ENCODE measurements at places on chromosomes 3 and 15. TPM values are rescaled to one million over a fixed set of nuclear protein-coding genes. Genes with fewer than 3 reads are reported as not detected.

- no peak for DNase-seq
Measured at GRCh38 chr3:2851361-2851760, 258.8 kb downstream of the IL5RA start.

DNA sequence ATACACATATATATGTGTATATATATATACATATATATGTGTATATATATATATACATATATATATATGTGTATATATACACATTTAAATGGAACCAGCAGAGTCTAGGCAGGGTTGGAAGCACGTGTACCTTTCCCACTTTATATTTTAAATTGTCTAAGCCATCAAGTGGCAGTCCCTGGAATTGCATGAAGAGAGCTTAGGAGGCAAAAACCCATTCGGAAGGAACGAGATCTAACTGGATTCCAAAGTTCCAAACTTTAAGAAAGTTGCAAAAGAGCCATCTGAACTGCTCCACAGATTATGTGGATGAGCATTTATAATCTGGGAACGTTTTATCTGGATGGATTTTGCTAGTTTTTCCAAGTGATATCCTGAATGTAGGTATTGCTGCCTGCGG lies 186.5 kb downstream of the FOXP1 start:
- no peak for DNase-seq

DNA sequence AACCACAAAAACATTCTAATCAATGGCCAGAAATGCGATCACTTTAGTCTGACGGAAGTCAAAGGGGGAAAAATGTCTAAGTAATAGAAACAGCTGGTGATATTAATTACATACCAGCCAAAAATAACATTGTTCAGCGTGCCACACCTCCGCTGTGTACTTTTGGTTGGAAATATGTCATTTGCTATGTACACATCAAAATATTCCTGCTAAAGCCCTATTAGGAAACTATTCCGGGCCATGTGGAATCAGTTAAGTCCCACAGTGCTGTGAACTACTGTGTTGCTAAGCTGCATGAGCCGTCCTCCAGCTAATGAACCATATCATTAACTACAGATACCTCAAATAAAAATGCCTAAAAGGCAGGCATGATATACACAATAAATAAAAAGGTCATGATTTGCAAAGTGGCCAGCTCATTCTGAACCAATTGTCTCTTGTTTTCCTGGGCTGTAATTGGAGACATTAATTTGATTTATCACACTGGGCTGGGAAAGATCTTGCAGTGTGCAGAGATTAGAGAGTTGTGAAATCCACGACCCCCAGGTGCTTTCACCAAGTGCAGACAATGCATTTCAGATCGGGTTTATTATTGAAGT lies 200.5 kb upstream of the LRTM1 start:
- no peak for DNase-seq

Gene DUOX1
- not detected for total RNA-seq

- no peak for DNase-seq
Measured at GRCh38 chr3:25775936-25776335, 7.3 kb downstream of the NGLY1 start.

DNA sequence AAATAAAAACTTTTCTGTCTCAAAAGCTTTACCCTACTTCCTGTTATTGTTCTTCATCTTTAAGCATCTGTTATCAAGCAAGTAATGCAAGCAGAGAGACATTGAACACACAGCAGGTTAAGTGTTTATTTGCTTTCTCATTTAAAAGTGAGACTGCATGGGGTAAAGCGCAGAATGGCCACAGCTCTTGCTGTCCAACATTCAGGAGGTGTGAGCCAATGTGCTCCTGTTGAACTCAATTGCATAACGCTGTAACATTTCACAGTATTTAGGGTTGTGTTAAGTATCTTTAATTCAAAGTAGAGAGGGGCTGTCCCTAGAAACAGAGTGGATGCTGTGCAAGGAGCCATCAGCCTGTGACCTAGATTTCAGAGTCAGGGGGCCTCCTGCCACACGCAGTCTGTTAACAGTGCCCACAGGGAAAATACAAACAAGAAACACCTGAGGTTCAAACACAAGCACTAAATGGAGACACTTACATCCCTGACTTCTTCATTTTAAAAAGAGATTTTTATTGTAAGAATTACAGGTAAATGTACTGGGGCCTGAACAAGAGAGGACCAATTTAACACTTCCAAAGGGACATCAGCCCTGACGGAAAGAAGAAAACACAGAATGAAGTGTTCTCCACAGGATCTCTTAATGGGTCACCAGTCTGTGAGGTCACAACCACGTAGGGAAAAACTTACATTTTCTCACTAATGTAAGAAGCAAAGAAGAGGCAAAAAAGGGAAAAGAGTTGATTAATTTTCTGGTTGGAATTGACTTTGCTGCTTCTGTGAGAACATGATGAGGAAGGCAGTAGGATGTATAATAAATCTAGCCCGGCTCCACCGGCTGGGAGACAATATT lies 815.1 kb downstream of the VGLL3 start:
- no peak for DNase-seq

DNA sequence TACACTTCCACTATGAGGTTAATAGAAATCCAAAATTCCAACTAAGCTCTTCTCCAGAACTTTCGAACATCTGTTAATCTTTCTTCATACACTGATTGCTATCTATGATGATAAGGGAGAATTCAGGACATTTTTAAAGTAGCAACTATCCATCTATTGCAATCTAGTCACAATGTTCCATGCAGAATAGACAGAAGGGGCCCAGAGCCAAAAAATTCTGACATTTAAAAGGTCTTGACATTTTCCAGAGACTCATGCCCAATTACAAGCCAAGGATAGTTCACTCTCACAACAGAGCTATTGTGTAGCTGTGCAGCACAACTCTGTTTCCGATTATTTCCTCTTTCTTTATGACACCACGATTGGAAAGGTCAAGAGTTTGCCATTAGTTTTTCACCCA lies 999.7 kb upstream of the ALCAM start:
- no peak for DNase-seq

DNA sequence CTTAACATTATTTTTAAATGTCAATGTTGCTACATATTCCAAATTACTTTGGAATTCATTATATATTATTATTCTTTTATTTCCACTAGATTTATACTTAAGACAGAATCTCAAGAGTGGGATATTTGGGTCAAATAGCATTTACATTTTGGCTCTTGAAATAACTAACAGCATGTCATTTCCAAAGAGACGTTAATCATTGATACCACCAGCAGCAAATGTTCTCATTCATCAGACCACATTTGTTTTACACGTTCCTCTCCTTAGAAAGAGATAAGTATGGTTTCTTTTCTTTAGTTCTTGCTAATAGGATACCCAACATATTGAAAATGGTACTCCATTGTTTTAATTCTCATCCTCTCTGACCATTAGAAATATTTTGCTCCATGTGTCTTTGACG lies 229.8 kb downstream of the LPP start:
- no peak for DNase-seq

Gene BDH1
- total RNA-seq = 3.0 TPM

GRCh38 chr3:156751461-156752025 lies 74.6 kb upstream of the LEKR1 start:
- DNase-seq = no peak

DNA sequence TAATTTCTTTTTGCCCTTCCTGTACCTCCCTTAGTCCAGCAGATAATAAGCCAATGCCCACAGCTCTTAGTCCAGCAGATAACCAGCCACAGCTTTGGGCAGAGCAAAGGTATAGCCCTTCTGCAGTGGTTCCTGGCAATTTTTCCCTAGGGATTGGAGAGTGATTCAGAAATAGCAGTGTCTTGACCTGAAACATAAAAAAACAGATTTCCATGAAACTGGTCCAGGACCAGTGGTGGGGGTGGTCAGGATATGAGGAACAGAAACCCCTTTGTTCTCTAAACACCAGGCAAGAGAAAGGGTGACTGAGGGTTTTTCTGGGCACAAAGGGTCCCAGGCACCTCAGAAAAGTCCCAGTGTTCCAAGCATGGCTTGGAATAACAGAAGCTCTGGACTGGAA lies 103.4 kb downstream of the ARRDC4 start:
- no peak for DNase-seq

DNA sequence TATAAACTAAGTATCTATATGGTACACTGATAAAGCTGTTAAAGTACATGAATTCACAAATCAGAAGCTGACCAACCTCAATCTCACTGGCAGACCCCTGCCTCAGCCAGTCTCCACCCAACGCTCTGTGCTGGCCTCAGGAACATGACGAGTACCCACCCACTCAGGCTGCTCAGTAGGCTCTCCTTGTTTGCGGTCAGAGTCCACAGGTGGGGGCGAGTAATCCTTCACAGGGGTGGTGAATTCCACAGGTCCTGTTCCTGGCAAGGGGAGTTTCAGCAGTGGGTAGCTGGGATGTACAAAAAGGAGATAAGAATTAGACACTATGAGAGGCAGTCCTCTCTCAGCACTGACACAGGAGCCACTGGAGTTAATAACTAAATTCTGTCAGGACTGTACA lies 40.9 kb downstream of the SCAP start:
- DNase-seq = no peak

- DNase-seq = no peak
Measured at GRCh38 chr3:73576999-73577461, 47.7 kb downstream of the PDZRN3 start.

GRCh38 chr3:180926526-180926925 lies 14.1 kb downstream of the FXR1 start:
- DNase-seq = no peak

GRCh38 chr15:90881978-90882721 lies 2.2 kb upstream of the FES start:
- DNase-seq = no peak

GRCh38 chr3:173685456-173685855 lies 287.9 kb downstream of the NLGN1 start:
- no peak for DNase-seq

GRCh38 chr3:18650731-18651130 lies 225.6 kb upstream of the SATB1 start:
- no peak for DNase-seq

Gene GOLGA8O
- total RNA-seq = 1.4 TPM

Gene CPA3
- 4.8 TPM for total RNA-seq

Gene GP9
- total RNA-seq = not detected

All from sigmoid colon (tissue), 7 donors.